ENCODE measurements at places on chromosomes 13 and 19.
A peak's percentile ranks its signal among the peaks of the same experiment; 100 is the strongest.

DNA sequence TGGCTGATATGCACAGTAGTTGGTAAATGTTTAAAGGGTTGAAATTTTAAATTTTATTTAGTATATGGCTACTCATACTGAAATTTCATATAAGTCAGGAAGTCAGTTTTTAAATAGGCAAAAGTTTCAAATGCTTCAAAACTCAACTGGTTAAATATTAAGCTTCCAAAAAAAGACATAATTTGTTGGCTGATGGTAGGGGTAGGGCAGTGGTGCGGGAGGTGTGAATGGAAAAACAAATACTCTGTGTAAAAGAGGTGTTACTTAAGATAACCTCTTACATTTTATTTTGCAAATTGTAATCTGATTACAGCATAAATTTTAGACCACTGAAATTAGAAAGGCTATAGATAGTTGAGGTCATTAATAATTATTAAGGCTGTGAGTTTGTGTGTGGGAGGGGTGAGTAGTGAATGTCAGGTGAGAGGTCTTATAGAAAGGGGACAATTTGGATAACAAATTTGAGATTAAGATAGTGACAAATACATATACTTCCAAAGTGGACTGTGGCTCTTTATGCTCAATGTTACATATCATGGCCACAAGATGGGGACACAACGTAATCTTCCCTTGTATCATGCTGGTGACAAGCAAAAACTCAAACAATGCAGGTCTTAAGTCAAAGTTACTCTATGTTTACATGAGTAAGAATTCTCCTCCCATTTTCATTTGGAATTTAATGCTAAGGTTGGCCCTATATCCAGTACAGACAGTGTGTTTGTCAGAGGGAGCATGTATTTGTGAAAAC lies 36.6 kb upstream of the OXGR1 start:
- no peak for DNase-seq

- no peak for DNase-seq
Measured at GRCh38 chr19:3124630-3125029, 11.2 kb upstream of the GNA15 start.

- no peak for DNase-seq
Measured at GRCh38 chr19:48617146-48617937, 1.6 kb downstream of the RPL18 start.

GRCh38 chr13:95642999-95643398 lies 1.5 kb downstream of the DZIP1 start:
- no peak for DNase-seq

DNA sequence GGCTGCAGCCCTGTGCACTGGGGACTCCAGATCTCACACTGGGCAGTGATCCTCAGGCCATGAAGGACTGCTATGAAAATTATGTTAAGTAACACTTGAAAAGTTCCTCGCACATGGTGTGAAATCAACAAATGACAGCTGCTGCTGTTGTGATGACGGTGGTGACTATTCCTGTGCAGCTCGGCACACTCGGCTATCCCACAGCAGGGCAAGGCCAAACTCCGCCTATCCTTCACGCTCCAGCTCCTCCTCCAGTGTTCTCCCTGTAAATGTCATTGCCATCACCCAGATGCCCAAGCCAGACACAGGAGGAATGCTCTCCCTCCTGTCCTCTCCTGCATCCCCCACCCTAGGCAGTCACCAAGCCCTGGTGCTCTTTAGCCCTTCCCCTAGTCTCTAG lies 31.3 kb downstream of the GRIK5 start:
- DNase-seq, result peak; percentile 71

DNA sequence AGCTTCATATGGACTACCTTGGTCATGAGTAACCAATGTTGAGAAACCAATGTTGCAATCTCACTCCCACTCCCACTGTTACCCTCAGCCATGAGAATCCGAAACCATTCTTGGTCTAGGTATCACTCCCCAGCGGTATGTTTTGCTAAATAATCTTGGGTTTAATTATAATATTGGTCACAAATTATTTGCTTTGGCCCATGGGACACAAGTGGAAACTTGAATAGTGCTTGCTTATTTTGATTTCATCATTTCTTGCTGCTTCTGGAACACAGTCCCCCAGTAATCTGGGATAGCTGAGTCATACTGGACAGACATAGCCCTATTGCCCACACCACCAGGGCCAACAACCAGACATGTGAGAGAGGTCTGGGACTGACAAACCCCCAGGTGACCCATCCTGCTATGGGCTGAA lies 171.6 kb upstream of the IPO5 start:
- peak; percentile 27 for DNase-seq

DNA sequence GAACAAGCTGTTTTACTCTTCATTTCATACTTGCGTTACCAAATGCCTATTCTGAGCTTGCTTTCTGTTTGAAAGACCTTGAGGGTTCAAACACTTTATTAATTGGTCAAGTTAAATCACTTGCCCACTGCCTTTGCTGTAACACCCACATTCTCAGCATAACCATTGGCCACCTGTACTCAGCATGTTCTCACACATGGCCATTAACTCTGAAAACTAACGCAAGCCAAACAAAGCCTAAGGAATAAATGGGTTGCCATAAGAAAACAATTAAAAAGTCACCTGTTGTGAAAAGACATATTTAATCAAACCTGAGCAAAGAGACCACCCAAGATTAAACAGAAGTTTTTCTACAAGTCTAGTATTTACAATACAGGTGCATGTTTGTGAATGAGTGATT lies 517.2 kb upstream of the SPRY2 start:
- no peak for DNase-seq

GRCh38 chr13:103961784-103962183 lies 895.6 kb upstream of the SLC10A2 start:
- no peak for DNase-seq

DNA sequence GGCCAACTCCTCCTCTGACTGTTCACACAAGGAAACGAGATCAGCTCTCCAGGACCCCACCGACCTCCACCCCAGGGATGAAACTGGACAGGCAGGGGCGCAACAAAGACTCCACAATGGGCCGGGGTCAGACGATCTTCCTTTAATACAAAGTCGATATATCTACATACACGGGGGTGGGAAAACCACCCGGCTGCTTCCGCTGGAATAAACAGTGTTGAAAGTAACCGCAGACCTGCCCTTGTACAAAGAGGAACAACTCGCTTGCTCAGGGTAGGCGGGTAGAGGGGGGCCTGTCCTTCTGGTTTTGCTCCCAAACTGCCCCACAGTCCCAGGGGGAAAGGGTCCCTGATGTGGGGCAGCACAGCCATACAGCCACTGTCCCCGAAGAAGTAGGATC lies 135.2 kb downstream of the PTPRS start:
- DNase-seq, result no peak

- peak; percentile 84 for DNase-seq
Measured at GRCh38 chr19:12611361-12611699, 610 bp downstream of the ZNF791 start.

- DNase-seq, result no peak
Measured at GRCh38 chr13:111407381-111408131, 87.1 kb downstream of the TEX29 start.

DNA sequence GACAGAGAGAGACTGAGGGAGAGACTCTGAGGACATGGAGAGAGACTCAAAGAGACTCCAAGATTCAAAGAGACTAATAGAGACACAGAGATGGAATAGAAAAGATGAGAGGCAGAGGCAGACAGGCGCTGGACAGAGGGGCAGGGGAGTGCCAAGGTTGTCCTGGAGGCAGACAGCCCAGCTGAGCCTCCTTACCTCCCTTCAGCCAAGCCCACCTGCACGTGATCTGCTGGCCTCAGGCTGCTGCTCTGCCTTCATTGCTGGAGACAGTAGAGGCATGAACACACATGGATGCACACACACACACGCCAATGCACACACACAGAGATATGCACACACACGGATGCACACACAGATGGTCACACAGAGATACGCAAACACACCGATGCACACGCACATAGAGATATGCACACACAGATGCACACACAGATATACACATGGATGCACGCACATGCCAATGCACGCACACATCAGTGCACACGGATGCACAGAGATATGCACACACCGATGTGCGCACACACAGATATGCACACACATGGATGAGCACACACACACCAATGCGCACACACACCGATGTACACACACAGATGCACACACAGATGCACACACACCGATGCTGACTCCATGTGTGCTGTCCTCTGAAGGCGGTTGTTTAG lies 3.3 kb upstream of the F10 start:
- no peak for DNase-seq

DNA sequence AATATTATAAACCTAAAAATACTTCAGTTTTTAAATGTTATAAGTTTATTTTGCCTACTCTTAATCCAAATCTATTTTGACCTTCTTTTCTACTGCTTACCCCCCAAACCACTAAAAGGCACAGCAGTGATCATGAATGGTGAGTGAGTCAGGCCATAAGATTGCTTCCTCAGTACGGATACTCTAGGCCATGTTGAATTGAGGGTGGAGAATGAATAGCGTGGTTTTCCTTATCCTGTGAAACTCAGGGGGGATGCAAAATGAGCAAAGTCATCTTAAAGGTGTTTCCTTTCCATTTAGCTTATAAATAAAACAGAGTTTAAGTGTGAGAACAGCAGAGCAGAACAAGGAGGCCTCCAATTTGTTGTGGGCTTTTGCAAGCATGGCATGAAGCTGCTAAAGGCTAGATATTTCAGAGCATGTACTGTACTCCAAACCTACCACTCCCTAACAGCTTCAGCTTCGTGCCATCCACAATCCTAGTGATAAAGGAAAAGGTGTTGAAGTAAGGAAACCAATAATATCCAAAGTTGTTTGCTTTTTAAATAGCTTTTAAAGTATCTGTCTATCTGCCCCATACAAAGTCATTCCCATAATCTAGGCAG lies 25.0 kb downstream of the SERPINE3 start:
- DNase-seq, result no peak

DNA sequence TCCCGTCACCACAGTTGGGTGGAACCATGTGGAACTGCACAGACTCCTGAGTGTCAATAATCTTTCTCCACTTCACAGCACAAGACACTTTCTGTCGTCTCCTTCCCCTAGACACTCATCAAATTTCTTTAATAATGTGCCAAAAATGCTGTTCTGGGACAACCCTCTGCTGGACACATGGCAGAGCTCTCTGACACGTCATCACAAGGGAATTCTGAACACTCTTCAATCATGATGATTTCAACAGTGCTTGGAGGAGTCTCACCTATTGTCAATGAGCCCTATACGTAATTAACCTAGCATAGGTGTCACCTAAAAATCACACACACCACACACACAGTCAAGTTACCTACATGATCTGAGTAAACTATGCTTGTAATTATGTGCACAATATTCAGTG lies 141.3 kb downstream of the STOML3 start:
- DNase-seq, result no peak

DNA sequence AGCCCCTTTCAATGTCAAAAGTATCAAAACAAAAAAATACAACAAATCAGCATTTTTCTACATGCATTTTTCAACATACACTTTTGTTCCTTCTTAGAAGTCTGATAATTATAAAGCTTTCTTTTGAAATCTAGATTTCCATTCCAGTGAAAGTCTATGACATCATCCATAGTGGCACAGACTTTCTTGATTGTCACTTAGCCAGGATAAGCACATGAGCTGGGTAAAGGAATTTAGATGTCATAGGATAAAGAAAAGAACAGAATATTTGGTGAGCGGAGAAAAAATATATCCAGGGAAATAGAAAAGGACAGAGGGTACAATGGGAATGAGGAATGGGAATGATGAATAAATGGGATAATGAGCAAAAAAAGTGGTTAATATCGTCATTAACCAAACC lies 15.1 kb upstream of the TRPC4 start:
- DNase-seq, result no peak

DNA sequence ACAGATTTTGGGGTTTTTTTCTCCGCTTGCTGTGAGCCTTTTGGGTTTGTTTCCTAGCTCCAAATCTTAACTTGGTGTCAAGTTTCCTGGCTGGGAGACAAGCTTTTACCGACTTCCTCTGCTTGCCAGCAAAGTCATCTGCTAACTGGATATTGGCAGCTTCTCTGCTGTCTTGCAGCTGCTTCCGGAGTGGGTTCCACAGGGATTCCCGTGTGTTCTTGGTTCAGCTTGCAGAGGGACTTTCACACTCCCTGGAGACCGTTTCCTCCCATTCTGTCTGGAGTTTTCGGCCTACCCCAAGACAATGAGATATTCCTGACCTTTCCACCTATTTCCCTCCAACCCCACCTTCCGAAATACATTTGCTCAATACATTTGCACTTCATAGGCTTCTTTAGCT lies 2.2 kb upstream of the COLGALT1 start:
- DNase-seq, result peak; percentile 70

DNA sequence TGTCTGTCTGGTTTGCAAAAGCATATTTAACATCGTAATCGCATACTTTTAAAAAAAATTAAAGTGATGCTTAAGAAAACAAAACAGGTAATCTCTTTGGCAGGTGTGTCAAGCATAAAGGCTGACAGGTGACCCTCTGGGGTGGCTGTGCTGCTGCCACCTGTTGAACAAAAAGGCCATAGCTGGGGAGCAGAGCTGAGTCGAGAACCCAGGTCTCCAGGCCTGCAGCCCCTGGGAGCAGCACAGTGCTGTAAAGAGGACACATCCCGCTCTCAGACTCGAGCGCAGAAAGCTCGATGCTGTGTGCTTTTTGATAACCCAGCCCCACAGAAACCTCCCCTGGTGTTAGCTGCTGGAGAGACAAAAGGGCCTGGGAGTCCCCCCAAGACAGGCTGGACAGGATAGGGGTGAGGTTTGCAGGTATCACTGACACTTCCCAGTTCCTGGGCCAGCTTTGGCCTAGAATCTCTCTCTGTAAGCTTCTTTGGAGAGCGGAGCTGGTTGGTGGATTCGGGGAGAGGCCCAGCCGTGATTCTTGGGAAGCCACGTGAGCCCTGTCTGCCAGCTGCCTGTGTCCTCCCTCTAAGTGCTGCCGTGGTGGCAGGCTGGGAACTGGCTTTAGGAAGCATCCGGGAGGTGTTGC lies 66.9 kb downstream of the C13orf42 start:
- no peak for DNase-seq

DNA sequence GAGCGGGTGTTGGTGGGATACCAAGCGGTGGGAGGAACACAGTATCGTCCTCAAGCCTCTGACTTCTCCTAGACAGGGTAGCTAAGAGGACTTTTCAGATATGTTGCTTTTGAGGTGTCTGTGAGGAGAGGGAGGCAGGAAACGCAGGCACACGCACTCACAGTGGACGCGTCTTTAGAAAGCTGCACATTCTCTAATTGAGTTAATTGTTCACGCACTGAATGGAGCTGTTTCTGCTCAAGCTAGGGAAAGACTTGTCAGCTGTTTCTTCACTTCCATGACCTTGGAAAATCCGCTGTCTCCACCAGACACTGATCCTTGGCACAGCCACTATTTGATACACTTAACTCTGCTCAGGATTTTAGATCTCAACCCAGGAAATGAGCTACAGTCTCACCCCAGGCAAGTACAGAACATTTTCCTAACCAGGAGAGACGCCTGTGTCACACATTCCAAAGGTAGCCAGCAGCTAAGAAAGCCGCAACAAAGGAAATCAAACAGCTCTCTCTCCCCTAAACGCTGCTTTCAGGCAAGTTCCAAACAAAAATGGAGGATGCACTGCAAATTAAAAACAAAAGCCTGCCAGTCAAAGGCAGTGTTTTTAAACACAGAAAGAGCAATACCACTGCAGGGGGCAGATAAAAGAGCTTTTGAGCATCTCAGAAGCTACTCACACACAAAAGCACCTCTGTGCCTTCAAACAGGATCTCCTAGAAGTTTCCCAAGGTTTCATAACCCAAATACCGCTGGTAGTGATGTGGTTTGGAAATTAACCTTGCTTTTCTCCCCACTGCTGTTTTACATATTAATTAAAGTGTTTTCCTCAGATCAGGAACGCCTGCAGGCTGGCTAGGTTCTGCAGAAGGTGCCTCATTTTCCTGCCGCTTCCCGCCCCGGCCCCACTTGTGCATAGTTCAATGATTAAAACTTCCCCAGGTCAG lies 57.3 kb downstream of the IRS2 start:
- DNase-seq, result no peak

GRCh38 chr13:110797230-110797877 lies 83.9 kb downstream of the ING1 start:
- DNase-seq, result no peak
